ENCODE measurements at places on chromosomes 7 and 10.

- DNase-seq: no peak
These were observed 11.5 kb upstream of the SLC29A3 start for GRCh38 chr10:71307469-71308085.

DNA sequence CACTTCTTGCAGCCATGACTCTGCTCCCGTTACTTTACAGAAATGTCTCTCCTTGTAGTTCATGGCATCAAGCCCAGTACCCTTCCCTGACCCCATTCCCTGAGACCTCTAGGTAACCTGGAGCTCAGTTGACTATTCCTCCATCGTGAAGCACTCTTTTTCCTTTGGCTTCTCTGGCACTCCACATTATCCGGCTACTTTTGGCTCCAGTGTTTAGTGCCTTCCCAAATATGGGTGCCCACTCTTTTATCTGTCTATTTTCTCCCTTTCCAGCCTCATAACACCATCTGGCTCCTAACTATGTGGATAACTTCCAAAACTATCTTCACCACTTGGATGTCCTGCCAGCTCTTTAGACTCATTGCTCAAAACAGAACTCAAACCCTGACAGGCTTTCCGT, 744.7 kb upstream of the GALNT17 start:
- no peak for DNase-seq

DNA sequence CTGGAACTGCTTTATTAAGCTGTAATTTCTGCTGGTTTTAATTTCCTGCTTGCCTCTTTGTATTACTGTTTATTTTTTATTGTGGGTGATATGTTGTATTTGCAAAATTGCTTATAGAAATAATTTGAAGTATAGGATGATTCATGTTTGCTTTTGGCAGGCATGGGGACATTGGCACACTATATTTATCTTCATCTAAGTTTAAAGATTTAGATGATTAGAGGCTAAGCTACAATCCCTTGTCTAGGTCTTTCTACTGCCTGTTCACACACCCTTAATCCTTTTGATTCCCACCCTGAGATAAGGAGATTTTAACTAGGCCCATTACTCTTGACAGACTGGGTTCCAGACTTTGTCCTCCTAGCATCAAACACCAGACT, 182.8 kb upstream of the KAT6B start:
- no peak for DNase-seq

GRCh38 chr7:102326157-102326889, 29.9 kb downstream of the SPDYE6 start:
- no peak for DNase-seq

GRCh38 chr7:130322615-130323014, 22.0 kb upstream of the CPA5 start:
- DNase-seq: no peak

GRCh38 chr7:55308186-55308929, 56.8 kb upstream of the LANCL2 start:
- no peak for DNase-seq

DNA sequence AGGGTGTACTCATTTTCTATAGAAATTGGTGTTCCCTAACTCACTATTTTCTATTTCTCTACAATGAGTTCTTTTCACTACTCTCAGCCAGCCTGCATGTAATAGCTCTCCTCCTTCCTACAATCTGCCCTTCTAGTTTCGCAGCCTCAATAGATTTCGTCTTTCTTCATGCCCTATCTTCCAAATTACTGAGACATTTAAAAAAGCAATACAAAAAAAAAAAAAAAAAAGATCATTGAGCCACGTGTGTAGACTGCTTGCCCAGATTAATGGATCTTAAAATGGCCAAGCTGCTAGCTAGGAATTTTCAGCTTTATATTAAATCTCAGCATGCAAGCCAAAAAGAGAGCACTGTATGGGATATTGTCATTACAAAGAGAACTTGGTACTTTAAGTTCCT, 55.5 kb downstream of the ZNF277 start:
- no peak for DNase-seq

- no peak for DNase-seq
These were observed at the start of gene CDK5 for GRCh38 chr7:151057506-151057988. CDK5 (minus strand) TSS chr7:151057897; CDS start chr7:151057848, 49 bp downstream.

DNA sequence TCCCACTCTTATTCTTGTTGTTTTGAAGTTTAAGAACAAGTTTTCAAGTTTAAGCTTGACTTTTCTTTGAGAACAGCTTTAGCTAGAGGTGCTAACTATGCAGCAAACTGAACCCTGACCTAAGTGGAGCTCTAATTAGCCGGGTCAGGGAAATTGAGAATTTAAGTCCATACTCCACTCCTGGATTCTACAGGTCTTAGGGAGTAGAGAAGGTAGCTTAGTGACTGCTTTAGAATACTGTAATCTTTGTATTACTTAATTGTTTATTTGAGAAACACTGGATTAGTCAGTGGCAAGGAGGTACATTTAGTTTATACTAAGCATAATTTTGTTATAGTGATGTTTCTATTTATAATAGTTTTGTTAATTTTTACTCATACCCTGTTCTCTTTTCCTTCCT, 74.6 kb upstream of the STRIP2 start:
- DNase-seq: no peak

DNA sequence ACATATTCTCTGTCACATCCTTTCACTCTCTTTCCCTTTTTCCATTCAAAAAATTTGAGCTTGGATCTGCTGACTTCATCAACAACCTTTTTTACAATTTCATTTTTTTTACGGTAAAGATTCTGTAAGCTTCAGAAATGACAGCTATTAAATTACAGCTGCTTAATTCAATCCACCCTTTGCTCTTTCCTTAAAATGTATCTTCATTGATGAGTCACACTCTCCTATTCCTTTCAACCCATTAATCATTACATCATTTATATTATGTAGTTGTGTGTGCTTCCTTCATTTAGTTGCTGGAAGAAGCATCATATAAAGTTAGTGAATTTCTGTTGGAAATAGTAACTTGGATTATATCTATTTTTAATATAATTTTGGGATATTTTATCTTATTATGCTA, 67.1 kb upstream of the MAGI2 start:
- no peak for DNase-seq

DNA sequence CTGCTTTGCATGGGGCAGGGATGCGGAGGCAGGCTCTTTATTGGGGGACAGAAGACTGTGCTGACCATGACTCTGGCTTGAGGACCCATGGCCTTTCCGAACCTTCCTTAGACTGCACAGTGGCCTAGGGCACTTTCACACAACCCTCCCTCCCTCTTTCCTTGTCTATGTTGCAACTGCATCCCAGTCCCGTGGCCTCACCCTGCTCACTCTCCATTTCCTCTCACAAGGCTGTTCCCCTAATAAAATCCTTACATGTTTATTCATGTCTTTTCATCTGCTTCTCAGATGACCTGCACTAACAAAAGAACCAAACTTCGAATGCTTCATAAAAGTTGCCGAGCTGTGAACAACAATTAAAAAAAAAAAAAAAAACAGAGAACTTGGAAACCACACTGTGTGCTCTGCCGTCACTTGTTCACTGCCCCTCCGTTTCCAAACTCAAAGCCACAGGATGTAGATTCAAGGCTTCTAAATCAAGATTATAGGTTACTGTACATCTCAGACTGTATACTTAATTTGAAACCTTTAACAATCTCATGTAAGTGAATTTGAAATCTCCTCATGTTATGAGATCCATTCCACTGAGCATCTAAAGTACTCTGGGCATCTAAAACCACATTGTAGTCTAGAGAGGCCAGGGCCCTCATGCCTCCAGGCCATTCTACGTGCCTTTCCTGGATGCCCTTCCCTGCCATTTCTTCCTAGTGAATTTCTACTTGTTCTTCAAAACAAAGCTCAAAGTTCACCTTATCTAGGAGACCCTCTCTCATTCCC, 265.9 kb downstream of the SNX13 start:
- no peak for DNase-seq

DNA sequence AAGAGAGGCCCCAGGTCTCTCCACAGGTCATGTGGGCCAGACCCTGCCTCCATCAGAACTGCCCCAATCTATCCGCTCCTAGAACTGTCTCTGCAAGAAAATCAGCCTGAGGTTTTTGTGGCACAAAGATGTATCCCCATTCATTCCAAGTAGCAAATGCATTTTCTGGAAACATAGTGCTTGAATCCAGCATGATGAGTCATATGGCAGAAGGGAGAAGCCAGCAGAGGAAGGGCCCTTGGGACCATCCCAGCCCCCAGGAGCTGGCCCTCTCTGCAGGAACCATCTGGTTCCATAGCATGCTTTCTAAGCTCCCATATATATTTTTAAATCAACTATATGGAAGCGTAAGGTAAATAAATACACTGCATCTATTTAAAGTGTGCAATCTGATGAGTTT, 563.2 kb downstream of the GALNT17 start:
- DNase-seq: no peak

DNA sequence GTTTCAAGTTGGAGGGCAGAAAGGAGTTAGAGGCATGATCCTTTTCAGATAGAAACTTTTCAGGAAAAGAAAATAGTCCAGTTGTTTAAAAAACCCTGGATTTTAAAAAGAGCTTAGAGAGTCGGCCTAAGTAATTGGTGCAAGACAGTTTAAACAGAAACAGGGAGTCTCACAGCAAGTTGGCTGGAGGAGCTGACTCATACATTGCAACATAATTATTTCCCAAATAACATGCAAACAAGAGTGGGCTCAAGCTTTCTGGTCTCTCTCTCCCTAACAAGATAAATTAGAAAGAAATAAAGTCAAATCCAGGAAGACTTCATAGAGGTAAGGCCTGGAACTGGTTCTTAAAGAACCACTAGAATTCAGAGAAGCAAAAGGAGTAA, 100.3 kb upstream of the AGBL3 start:
- no peak for DNase-seq

DNA sequence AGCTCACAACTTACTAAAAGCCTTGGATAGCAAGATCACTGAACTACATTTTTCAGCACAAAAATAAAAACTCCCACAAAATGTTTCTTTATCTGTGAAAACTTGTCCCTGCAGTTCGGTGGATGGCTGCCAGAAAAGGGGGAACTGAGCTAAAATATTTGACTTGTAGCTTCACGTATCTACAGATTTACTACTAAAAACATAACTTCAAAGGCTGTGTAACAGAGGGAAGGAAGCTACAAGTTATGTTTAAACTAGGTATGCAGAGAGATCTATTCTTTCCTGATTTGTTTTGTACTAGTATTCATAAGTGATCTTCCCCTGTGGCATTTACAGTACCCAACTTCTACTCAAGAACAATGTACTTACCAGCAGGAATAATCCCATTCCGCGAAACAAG, 25.1 kb downstream of the SGCE start:
- DNase-seq: no peak

GRCh38 chr7:138755842-138756590, 41.8 kb upstream of the TMEM213 start:
- no peak for DNase-seq

GRCh38 chr7:131904760-131905327, 348.4 kb upstream of the PODXL start:
- DNase-seq: no peak

DNA sequence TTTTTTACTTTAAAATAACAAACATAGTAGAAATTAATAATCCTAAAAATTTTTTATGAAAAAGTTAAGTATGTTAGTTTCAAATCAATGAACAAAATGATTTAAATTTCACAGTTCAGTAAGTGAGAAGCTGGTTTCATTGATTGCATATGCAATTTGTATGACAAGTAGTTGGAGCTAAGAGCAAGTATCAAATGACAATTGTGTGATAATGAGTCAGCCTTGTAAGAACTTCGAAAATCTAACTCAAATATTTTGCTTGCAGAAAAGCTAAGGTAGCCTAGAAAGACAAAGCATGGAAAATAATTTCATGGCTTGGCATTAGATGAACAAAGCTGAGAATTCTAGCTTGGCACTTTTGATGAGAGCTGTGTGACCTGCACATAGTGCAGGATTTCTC, 111.5 kb downstream of the HDAC9 start:
- DNase-seq: no peak

DNA sequence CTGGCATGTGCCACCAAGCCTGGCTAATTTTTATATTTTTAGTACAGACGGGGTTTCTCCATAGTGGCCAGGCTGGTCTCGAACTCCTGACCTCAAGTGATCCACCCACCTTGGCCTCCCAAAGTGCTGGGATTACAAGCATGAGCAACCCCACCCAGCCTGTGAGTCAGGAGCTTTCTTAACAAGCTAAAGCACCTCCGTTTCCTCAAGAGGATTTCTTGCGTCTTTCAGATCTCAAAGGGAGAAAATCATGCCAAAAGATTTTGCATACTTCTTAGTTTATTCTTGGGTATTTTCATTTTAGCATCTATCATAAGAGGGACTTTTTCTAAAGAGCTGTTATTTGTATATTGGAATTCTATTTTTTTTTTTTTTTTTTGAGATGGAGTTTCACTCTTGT, 47.9 kb upstream of the FOXK1 start:
- no peak for DNase-seq

DNA sequence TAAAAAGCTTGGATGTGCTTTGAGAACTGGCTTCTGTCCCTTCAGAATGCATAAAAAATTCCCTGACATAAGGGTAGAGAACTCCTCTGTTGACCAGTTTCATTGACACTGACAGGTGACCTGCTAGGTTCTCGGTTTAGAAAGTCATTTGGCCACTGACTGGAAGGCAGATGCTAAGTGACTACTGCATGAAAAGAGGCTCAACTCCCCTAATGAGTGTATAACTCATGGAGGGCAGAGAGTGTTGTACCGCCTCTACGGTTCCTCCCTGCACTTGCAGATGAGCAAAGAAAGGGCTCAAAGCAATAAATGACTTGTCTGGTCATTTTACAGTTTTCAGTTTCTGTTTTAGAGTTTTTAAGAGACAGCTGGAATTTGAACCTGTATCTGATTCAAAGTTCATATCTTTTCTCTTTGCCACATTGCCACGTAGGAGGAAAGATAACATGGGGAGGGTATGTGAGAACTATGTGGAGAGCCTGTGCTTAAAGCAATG, 2.9 kb upstream of the FGL2 start:
- no peak for DNase-seq

GRCh38 chr7:17680026-17680425, 260.3 kb downstream of the SNX13 start:
- no peak for DNase-seq

GRCh38 chr7:136061433-136061832, 84.3 kb upstream of the MTPN start:
- no peak for DNase-seq

- DNase-seq: no peak
These were observed 184.9 kb upstream of the ADCY1 start for GRCh38 chr7:45389073-45389872.

- no peak for DNase-seq
These were observed 209.1 kb downstream of the TRIL start for GRCh38 chr7:28748933-28749584.

- DNase-seq: no peak
These were observed 285.7 kb downstream of the FGFR2 start for GRCh38 chr10:121312587-121312986.

GRCh38 chr10:17116193-17116592, 13.4 kb downstream of the CUBN start:
- DNase-seq: no peak
